ENCODE measurements at places on chromosomes 1 and 21.

DNA sequence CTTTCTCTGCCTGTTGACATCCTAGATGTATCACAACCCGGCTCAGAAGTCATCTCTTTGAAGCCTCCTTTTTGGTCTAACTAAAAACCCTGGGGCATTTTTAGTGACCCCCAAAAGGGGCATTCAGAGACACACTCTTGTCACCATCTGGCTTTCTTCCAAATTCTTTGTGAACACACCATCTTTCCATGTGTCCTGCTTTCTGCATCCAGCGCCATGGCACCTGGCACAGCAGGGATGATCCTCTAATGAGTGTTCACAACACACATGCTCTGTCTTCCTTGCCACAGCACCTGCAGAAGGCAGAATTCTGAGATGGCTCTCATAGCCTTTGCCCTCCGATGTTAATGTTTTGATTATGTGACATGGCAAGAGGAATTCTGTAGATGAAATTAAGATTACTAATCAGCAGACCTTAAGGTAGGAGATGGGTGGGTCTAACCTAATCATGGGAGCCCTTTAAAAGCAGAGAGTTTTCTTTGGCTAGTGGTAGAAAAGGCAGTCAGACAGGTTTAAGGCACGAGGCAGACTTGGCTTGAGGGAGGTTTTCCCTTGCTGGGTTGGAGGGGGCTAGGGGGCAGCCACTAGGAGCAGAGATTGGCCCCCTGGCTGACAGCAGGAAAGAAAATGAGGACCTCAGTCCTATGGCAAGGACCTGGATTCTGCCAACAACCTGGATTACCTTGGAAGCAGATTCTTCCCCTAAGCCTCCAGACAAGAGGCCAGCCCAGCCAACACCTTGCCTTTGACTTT is 4.9 kb upstream of the TMEM61 start:
- ATAC-seq, result no peak

- no peak for ATAC-seq
Observed at GRCh38 chr1:195909061-195909460, 699.2 kb downstream of the KCNT2 start.

DNA sequence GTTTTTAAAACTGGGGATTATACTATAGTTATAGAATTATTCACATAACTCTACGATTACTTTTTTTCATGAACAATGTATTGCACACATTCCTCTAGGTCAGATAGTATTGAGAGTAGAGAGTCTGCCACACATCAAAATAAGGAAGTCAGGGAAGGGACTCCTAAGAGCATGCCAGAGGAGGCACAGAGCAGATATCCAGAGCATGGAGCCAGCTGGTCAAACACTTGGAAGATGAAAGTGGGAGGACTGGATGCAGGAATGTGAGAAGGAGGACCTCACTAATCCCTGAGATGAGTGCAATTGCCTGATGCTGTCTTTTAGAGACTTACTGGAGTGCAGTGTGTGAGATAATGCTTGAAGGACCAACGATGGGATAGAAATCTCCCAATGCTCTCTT is 9.6 kb upstream of the RFX5 start:
- ATAC-seq, result no peak

GRCh38 chr1:174958396-174958795 is 41.4 kb upstream of the CACYBP start:
- ATAC-seq, result no peak

DNA sequence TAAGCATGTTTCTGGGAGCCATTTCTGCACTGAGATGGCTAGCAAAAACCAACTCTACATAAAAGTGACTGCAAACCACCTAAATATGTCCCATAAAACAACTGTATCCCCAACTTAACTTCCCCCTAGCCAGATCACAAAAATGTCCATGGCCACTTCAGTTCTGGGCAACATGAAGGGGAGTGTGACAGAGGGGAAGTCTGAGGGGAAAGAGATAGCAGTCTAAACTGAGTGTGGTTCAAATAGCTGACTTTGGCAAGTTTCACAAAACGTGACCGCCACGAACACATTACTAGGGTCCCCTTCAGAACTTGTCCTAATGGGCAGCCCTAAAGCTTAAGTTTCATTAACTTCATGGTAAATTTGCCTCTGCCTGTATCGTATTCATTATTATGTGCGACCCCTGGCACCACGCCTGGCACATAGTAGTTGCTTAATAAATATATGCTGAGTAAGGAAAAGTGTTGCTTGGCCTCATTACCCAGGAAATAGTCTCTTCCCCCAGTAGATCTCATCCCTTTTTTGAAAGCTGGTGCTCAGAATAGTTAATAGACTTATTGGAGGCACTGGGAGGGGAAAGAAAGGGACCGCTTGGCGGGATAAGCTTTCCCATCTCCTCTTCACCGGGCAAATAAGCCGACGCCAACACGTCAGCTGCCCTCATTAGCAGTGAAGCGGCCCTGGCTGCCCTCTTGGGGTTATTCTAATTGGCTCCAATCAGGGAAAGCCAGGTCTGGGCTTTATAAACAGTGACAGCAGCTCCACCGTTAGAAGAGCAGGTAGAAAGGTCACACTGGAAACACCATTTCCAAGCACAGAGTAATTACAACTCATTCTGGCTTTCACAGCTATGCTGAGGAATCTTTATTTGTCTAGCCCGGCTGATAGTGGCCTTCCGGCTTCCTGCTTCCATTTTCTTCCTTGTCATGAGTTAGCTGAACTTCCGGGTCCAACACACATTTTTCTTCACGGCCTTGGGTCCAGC is 122.1 kb downstream of the LRIG2 start:
- no peak for ATAC-seq

- ATAC-seq, result no peak
Observed at GRCh38 chr1:82923931-82924330, 1075.0 kb downstream of the TTLL7 start.

DNA sequence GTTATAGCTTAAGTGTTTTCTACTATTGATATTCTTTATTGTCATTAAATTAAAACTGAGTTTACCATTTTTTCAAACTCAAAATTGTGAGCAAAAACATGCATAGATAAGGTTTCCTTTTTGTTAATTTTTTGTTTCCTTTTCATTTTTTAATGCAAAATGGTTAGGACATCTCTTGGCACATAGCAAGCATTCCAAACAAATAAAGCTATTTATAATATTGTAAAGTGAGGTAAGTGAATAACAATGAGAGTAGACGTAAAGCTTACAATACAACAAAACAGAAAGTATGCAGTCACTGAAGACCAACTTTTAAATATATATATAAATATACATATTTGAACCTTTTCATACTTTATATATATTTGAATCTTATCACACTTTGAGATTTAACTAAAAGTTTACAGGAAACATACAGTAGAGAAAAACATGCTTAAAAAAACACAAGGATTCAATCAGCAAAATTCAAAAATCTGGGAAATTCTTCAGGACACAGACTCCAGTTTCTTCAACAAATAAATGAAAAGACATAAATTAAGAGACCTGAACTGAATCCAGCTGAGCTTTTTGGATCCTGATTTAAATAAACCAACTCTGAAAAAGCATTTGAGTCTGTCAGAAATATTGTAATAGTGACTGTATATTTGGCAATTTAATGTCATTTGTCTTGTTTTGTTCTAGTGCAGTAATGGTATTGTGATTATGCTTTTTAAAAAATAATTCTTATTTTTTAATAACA is 67.5 kb upstream of the SAMSN1 start:
- no peak for ATAC-seq

GRCh38 chr1:228142155-228142691 is 2.1 kb downstream of the GUK1 start:
- ATAC-seq, result no peak

GRCh38 chr1:245791410-245792312 is 636.9 kb downstream of the KIF26B start:
- ATAC-seq, result no peak

DNA sequence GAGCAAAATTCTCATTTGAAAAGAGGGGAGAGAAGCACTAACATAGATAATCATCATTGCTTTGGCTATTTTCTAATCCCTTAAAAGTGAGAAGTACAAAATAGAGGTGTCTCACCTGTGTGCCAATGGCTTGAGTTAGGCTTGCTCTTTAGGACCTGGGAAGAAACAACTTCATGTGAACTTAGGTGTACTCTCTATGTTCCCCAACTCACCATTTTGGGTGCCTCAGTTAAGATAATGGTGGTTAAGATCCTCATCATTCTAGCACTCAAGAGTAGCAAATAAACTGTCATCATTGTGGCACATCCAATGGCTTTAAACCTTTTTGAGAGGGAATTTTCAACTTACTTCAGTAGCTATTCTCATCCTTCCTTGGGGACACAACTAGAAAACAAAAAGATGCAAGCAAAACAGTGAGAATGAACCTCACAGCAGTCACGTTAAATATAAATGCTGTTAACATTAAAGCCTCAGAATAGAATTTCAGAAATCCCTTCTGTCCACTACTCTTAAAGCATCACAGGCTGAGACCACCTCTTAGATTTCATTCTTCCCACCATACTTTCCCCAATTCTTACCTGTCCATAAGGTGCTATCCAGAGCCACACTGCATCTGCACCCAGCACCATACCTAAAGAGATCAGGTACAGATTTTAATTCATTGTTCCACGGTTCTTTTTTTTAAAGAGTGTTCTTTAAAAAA is 1.2 kb downstream of the GAS5 start:
- no peak for ATAC-seq

- ATAC-seq, result no peak
Observed at GRCh38 chr1:24743404-24744211, 1.6 kb upstream of the CLIC4 start.

DNA sequence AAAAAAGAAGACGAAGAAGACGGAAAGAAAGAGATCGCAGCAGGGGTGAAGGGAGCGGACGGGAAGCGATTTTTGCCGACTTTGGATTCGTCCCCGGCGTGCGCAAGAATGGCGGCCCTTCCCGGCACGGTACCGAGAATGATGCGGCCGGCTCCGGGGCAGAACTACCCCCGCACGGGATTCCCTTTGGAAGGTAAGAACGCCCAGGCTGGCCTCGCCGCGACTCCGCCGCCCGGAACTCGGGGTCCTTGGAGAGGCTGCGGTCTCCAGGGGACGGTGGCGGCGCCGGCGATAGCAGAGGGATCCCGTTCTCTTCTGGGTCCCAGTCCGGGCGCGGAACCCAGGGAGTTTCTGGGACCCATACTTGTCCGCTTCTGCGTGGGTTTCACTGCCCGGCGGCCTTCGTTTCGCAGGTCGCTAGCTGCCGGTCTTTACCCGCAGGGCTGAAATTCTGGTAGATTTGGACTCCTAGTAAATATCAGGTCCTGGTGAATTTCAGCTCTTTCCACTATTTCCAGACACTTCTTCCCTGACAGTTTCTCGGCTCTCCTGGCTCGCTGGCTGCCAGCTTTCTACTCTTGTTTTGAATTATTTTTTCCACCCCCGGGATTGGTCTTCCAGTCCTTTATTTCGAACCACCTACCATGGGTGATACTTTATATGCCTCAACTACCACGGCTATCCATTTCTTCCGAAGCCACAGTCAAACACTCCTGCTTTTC is 1.0 kb downstream of the PAX7 start:
- ATAC-seq, result no peak

GRCh38 chr1:235646463-235646862 is 3.1 kb downstream of the GNG4 start:
- no peak for ATAC-seq

DNA sequence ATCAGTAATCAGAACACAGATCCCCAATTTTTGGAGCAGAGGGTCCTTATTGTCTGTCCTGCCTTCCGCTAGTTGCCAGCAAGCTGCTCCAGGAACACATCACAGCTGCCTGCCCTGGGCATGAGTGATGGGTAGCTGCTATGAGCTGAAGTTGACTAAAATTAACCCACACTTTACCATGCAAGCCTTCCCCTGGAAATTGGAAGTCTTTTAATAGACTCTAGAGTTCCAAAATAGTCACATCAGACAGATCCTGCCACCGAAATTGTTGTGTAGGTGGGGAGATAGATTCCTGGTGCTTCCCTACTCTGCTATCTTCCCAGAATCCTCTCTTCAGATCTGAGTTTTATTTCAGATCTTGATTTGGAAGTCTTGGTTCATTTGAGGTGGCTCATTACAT is 63.1 kb upstream of the GCLM start:
- ATAC-seq, result no peak

- ATAC-seq, result no peak
Observed at GRCh38 chr1:186082235-186082937, 292.7 kb downstream of the TPR start.

DNA sequence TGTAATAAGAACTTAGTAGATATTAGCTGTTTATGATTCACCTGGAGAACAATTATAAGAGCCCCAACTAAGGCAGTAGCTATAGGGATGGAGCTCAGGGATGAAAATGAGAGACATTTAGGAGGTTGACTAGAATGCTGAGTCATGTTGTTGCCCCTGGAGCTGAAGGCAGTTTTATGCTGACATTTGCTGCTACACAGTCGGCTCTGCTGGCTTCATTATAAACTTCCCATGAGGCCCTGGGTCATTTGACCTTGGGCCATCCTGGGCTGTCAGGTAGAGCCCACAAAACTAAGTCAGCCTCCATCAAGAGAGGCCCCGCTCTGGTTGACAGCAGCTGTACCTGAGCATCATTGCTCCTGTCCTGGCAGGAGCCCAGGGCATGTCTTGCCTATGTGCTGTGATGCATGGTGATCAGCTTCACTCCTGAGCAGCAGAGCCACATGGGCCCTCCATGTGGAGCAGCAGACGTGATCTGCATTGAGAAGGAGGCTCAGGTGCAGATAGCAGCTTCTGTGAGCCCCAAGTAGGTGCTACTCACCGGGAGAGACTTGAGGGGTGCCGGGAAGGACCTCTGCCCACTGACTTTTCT is 112.4 kb downstream of the TBX19 start:
- no peak for ATAC-seq

DNA sequence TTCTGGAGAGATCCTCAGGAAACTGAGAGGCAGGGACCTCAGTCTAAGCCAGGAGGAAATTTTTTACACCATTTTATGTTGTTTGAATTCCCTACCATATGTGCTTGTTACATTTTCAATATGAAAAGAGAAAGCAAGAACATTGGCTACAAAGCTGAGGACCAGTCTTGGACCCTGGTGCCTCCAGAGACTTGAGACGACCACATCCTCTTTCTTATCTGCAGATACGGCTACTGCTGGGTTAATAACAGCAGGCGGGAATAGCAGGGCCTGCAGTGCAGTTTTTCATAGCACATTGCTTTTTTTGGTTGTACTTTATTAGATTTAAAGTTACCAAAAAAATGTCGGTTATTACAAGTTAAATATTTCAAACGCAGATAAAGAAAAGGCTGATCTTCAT is 3.9 kb downstream of the KDM4A start:
- no peak for ATAC-seq

DNA sequence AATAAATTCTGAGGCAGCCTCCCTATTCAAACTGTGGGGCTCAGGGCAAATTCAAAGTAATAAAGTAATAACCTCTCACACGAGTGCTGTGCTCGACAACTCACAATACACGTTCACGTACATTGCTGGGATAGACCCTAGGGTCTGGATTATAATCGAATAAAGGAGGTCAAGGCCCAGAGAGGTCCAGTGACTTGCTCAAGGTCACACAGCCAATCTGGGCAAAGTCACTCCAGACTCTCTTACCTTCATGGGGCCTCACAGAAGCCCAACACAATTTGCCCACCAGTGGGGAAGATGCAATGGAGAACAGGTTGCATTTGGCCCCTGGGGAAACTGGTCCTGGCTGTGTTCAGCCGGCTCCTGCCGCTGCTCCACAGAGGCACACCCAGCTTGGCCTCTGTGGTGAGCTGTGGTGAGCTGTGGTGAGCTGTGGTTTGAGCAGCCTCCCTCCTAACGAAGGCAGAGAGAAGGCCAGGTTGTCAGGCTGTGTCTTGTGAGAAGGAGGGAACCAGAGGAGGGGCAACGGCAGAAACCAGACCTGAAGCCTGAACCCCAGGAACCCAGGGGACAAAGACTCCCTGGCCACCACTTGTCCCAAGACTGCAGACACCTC is 35.1 kb downstream of the NUAK2 start:
- no peak for ATAC-seq
